CD4-positive, alpha-beta T cell treated with Interleukin-4 for 4 hours (primary cell): ENCODE measurements at places on chromosomes 11 and 22.

DNA sequence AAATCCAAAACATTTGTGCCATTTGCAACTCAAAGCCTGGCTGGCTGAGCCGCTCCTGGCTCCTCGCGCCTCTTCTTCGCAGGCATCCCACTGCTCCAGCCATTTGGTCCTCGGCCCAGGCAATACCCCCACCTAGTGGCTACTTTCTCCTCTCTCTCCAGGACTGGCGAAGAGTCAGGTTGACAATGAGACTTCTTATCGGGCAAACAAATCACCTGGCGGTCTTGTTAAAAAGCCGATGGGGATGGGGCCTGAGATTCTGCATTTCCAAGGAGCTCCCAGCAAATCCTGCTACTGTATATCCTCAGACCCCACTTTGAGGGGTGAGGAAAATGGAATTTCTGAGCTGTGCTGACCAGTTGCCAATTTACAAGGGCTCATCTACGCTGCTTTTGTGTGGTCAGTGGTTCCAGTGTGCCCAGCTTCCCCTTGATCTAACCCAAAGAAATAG is 89.0 kb downstream of the ISX start:
- DNase-seq, result no peak

DNA sequence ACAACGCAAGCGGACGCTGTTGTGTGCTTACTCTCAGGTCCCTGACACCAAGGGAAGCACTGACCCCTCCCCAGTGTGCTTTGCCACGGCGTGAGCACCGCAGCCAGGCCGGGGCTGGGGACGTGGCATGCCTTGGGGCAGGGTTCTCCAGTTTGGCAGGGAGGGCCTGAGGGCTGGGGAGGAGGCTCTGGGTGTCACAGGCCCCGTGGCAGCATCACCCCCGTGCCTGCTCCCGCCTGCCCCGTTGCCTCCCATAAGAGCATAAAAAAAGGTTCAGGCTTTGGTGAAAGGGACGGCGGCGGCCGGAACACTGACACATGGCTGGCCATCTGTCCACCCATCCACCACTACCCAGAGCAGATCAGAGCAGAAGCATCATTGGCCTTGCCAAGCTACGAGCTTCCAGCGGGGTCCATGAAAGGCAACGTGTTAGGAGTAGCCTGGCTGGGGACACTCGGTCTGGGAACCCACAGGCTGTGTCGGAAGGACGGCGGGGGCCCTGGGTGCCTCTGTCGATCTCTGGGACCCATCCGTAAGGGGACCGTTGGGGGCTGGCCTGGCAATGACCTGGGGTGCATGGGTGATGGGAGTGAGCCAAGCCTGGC is 183.0 kb downstream of the IGLL1 start:
- no peak for DNase-seq

GRCh38 chr11:33620423-33621171 is 80.0 kb downstream of the C11orf91 start:
- no peak for DNase-seq

GRCh38 chr11:102791271-102792036 is 6.5 kb downstream of the MMP1 start:
- DNase-seq, result no peak

- peak; percentile 69 for DNase-seq
These were observed 26.1 kb upstream of the CELSR1 start for GRCh38 chr22:46563381-46564083.

DNA sequence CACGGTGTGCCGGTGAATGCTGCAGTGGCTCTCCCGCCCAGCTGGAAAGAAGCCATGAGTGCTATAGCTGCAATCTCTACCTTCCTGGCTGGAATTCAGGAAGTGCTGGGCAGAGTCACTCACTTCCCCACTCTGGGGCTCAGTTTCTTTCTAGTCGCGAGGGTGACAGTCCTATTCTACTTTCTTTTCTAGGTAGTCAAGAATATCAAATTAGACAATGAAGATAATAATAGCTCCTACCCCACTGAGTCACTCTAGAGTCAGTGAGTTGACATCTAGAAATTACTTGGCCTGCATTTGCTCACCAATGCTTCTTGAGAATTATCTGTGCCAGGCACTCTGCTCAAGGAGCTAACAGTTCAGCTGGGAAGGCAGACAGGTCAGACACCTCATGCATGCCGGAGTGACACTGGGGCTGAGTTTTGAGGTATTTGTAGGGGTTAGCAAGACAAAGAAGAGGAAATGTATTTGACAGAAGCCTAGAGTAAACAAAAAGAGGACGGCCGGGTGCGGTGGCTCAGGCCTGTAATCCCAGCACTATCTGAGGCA is 3.2 kb downstream of the CENPM start:
- no peak for DNase-seq

- DNase-seq, result no peak
These were observed 18.1 kb downstream of the TSKU start for GRCh38 chr11:76801225-76801624.
